Fibroblast of the conjunctiva (primary cell): ENCODE measurements at places on chromosomes 4 and X.

DNA sequence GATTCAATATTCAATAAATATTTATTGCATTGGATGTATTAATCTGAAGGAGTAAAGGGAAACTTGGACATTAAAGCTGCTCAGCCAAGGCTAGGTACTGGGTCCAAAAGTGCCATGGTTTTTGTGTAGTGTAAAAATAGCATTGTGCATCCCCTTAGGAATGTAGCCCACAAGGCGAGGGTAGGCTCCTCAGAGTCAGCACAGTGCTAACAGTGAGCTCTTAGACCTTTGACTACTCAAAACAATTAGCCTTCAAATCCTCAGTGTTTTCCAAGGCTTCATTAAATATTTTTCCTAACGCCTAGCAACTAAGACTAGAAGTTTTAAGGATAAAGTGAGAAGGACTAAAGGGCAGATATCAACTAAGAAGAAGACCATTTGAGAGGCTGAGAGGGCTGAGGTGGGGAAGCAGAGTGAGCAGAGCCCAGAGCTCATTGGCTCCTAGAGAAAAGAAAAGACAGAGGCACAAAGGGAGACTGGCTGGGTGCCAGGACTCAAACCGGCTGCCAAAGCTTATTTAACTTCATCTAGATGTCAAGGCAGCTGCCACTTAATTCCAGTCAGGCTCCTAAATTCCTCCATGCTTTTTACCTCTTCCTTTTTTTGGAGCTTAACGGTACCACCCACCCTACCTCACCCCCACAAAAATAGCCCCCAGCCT is 17.0 kb downstream of the PRKG2 start:
- DNase-seq = no peak

GRCh38 chr4:61919561-61919960 is 719.4 kb downstream of the ADGRL3 start:
- DNase-seq = no peak

GRCh38 chr4:157280673-157281072 is 60.1 kb downstream of the GRIA2 start:
- no peak for DNase-seq

DNA sequence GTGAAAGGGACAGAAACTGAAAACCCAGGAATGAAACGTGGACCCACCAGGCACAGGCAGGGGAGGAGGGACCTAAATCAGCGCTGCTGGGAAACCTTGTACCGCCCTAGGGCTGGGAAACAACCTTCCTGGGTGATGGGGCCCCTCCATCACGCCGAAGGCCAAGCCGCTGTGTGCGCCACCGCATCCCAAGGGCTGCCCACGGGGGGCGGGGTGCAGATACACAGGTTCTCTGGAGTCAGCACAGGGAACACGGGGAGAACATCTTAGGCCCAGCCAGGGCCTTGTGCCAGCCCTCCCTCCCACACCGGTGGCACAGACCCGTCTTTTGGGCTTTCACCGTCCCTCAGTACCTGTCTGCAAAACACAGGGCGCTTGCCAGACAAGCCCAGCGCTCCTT is 13.0 kb downstream of the UVSSA start:
- no peak for DNase-seq
